ENCODE measurements at places on chromosomes 7 and 10. TPM values are rescaled to one million over a fixed set of nuclear protein-coding genes. Genes with fewer than 3 reads are reported as not detected.

GDF2 gene
- not detected for total RNA-seq

PTPN20 gene
- 27.2 TPM for total RNA-seq

SPAM1 gene
- total RNA-seq, result not detected

CACNA2D1 gene
- 18.6 TPM for total RNA-seq

MACC1 gene
- total RNA-seq, result 1.1 TPM

EPHA1 gene
- total RNA-seq, result not detected

GPR146 gene
- total RNA-seq, result 14.7 TPM

CXCL12 gene
- 17.5 TPM for total RNA-seq

TRPV5 gene
- total RNA-seq, result not detected

GRCh38 chr7:122211362-122211761, 67.3 kb upstream of the AASS start:
- no peak for DNase-seq

- no peak for DNase-seq
Observed at GRCh38 chr7:33547880-33548279, 357.5 kb upstream of the BMPER start.

DNA sequence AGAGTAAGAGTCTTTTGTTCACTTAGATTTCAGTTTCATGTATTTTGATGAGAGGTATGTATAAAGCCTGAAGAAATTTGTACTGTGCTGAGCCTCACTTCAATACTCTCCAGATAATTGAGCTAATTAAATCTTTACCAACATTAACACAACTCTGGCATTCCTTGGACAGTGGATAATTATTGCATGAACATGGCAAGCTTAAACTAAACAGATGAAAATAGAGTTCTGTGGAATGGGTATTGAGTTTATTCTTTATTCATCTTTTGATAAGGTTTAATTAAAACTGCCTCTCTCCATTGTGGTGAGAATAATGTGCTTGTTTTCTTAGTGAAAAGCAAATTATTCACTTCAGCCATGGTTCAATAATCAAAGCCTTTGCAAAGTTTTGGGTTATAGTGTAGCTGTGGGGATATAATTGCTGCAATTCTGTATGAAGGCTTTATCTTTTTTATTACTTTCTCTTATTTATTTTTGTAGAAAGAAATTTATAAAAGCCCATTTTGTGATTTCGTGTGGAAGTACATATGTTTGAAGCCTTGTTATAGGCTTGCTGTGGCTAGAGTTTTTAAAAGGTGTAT, 126.4 kb upstream of the FZD1 start:
- DNase-seq, result no peak

GRCh38 chr7:45697576-45698136, 123.5 kb downstream of the ADCY1 start:
- DNase-seq, result no peak

DNA sequence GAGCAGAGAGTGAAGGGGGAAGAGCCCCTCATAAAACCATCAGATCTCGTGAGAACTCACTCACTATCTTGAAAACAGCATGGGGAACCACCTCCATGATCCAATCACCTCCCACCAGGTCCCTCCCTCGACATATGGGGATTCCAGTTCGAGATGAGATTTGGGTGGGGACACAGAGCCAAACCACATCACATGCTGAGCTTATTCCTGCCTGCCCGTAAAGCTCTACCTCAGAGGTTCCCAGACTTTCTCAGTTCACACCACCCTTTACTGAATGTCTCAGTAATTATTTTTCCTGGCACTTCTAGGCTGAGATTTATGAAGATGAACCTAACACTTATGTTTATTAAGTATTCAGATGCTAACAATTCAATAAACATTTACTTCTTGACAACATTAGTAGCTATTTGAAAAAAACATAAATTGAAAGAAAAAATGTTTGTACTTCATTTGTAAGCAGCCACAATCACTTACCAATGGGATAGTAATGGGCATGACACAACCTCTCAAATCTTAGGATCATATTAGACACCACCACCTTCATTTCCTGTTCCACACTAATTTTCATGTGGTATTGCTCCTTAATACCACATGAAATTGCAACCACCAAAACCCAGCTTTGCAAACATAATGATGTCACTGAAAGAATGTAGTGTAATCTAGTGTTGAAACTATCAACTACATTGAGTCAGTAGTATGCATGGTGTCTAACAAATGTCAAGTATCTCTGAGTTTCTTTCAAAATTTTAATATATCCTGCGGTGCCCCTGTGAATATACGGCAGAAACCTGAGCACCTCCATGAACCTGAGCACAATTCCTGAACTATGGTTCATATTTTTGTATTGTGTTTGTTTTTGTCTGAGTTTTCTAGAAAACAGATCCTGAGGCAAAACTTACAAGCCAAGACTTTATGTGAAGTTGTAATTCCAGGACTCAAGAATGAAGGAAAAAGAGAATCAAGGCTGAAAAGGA, 4.5 kb upstream of the DGKI start:
- no peak for DNase-seq

DNA sequence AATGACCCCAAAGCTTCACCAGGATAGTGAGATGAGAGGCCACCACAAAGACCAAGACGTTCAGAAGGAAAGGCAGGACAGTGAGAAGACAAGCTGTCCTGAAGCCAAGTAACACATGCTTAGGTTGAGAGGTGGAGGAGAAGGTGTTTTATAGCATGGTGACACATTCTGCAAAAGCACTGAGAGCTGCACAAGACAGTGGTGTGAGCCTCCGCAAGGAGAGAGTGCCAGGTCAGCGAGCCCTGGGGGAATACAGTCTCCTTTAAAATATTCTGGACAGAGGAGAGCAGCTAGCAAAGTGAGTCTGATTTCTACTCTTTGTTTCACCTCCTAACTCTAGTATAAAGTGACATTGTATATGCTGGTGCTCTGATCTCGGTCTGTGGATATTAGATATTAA, 68.0 kb upstream of the VKORC1L1 start:
- no peak for DNase-seq

DNA sequence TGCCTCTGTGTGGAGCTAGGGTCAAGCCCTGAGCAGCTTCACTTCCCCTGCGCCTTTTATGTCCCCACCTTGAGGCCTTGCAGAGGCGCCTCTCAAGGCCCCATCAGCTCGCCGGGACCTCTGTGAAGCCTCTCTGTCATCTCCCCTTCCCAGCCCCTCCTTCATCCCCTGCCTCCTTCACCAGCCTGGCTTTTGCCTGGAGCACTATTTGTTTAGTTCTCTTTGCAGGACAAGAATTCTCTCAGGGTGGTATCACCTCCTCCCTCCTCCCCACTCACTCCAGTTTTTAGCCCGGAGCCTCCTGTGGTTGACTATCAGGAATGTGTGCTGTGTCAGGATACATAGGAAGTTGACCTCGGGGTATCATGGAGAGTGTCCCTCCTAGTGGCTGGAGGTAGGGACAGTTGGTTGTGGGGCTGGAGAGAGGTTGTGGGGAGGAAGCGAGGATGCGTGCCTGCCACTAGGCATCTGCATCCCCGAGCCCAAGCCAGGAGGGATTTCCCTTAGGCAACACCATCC, 89.8 kb upstream of the ANLN start:
- no peak for DNase-seq

GRCh38 chr10:24952143-24952706, at the start of gene PRTFDC1:
Gene PRTFDC1 (minus strand): TSS chr10:24952606. CDS start chr10:24952575, 31 bp downstream.
- peak; percentile 52 for DNase-seq

GRCh38 chr10:30172673-30173072, 113.3 kb upstream of the JCAD start:
- no peak for DNase-seq

- no peak for DNase-seq
Observed at GRCh38 chr7:128831994-128832879, 2.0 kb downstream of the FLNC start.

GRCh38 chr10:44295644-44296241, 89.2 kb downstream of the CXCL12 start:
- DNase-seq, result no peak
